Left kidney (tissue), 8 donors: ENCODE measurements at places on chromosomes 4 and X. TPM values are rescaled to one million over a fixed set of nuclear protein-coding genes. Genes with fewer than 3 reads are reported as not detected.

The NXF2B gene
- 1.8 TPM for polyA plus RNA-seq

DNA sequence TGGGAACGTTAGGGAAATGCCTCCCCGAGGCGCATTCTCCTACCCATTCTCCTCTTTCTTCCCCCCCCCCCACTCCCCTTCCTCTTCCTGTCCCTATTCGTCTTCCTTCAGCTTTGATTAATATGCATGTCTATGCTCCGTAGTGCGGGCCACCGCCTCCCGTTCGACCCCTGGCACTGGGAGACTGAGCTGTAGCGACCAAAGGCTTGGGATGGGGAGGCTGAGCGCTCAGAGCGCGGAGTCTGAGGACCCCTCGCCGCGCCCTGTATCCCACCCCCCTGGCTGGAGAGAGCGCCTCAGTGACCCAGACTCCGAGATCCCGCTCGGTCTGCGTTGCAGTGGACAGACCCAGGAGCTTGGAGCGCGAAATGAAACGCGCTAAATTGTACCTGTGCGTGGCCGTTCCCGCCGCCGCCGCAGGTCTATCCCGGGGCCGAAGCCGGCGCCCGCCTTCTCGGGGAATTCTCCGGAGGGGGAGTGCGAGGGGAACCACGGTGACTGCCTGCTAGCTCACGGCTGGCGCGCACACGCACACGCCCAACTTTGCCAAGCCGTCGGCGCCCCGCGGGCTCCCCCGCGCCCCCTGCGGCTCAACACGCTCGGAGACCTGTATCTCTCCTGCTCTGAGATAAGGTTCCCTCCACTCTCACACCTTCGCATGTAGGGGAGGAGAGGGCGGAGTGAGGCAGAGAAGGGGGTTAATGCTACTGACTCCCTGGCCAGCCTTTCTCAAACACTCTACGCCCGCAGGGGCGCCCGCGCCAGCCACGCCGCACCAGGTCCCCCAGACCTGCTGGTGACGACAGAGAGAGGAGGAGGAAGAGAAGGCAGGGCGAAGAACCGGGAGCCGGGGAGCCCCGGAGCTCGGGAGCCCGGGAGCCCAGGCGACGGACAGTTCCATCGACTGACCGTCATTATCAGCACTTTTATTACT, 1.5 kb upstream of the PTCHD1 start:
- no peak for DNase-seq

GRCh38 chrX:12080265-12080664, 58.0 kb upstream of the FRMPD4 start:
- peak; percentile 7 for DNase-seq

GRCh38 chr4:142347241-142347640, 498.9 kb downstream of the INPP4B start:
- DNase-seq, result no peak

The ADAMTS3 gene
- 15.7 TPM for polyA plus RNA-seq

The MAGEB5 gene
- not detected for polyA plus RNA-seq

The CXorf49 gene
- polyA plus RNA-seq, result not detected

GRCh38 chr4:39922399-39922798, 55.3 kb downstream of the PDS5A start:
- no peak for DNase-seq

GRCh38 chr4:16289897-16290554, 63.8 kb upstream of the TAPT1 start:
- DNase-seq, result peak; percentile 69

The POU4F2 gene
- not detected for polyA plus RNA-seq

DNA sequence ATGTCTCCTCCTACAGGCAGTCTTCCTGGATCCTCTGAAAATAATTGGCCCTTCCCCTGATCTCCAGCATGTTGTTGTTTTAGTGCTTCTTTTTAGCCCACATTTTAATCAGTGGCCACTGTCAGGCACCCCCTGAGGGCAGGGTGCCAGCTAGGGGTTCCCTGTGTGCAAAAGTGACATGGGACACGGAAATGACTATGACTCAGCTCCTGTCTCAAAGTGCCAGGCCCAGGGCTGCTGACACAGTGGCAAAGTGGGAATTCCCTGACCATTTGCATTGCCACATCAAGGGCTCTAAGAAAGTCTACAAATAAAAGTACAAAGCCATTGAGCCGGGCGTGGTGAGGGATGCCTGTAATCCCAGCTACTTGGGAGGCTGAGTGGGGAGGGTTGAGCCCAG, 24.8 kb downstream of the HMX1 start:
- DNase-seq, result no peak

The DCAF4L1 gene
- 0.42 TPM for polyA plus RNA-seq
